Occipital lobe (tissue), 3 donors: ENCODE measurements at places on chromosomes 3 and 15. TPM values are rescaled to one million over a fixed set of nuclear protein-coding genes. Genes with fewer than 3 reads are reported as not detected.

DNA sequence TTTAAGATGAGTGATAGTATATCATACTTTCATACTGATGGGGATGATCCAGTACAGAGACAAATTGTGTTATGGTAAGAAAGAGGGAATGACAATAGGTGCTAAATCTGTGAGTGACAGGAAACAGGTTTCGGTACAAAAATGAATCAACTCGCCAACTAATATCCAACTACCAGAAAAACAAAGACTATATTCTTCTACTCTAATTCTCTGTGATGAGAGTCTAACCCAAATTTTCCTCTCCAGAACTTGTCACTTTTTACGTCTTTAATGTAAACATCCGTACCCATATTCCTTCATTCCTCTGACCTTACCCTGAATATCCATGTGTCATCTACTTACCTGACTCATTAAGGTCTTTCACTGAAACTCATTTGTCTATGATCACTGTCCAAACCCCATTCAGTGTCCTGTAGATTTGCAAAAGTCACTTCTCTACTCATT, 39.6 kb downstream of the SCAPER start:
- DNase-seq: no peak

DNA sequence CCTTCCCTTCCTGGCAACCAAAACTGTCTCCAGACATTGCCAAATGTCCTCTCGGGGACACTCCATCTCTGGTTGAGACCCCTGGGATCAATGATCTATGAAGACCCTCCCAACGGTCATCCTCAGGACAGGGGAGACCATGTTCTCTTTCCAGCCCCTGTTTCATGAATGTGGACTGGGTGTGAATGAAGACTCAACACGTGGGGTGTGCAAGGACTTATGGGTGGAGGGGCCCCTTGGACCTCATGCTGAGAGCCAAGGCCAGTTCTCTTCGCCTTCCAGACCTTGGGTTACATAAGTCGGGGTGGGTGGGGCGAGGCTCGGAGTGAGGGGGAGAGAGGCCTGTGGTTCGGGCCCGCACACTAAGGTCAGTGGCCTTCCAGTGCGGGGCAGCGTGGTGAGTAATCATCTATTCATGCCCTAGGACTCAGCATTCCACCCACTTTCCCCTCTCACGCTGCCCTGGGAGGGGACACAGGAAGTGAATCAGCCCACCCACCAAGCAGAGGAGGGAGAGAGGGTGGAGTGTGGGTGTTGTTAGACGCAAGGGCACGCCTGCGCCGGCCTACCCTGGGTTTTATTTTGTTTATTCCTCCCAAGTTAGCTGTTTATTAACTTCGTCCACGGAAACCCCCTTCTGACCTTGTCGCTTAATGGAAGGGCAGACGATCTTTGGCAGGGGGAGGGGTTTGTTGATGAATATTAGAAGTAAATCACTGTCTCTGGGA, 6.7 kb downstream of the PAQR5 start:
- DNase-seq: no peak

- DNase-seq: no peak
Measured at GRCh38 chr3:117524890-117525289, 815.3 kb downstream of the TUSC7 start.

GRCh38 chr3:22620498-22620897, 582.6 kb upstream of the UBE2E2 start:
- DNase-seq: no peak

GRCh38 chr3:69181592-69182211, 59.3 kb upstream of the LMOD3 start:
- DNase-seq: no peak

DNA sequence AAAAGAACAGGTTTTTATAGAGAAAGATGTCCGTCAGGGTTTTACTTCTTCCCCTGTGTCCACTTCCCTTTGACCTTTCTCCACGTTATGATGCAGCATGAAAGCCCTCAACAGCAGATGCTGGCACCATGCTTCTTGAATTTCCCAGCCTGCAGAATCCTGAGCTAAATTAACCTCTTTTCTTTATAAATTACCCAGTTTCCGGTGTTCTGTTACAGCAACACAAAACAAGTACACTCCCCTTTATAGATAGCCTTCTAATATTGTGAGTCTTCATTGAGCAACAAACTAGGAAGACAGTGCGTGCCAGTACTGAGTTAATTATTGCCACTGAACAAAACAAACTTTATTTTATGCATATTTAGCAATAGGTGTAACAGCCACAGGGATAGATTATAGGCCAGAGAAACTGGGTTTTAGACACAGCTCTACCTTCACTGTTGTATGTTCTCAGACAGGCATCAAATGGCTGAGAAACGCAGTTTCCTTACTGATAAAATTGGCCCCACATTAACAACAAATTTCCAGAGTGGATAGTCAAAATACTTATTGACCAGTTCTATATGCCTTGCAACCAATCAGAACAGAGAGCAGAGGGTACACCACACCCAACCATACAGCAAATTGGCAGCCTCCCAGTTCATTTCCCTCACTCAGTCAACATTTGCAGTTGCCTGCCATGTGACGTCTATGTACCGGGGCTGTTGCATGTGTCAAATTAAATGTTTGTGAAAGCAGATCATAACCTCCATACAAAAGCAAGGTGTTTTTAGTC, 14.4 kb upstream of the TBL1XR1 start:
- DNase-seq: no peak

DNA sequence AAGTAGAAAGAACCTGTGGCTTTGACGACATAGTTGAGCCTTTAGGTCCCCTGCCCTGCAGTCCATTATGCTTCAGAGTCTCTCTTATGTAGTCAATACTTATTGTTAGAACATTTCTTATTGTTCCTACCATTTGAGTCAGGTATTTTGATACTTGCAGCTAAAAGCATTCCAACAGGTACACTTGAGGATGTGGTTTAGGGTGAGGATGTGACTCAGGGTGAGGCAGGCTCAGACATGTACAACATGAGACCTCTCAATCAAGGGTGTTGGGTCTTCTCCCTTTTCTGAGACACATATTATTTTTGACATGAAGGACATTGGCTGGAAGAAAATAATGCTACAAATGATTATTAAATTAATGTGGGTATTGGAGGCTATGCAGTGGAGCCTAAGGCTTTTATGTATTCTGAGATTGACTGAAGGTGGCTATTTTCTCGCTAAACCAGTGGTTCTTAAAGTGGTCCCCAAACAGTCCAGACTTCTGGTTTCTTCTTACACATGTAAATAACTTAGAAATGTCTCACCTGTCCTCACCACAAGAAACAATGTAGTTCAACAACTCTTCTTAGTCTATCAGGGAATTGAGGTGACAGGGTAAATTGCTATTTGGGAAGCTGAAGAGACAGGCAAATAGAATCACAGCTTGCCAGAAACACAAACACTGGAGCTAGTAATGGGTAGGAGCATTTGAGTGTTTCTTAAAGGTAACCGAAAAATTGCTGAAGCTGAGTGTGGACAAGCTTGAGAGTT, 135.5 kb upstream of the ZPLD1 start:
- no peak for DNase-seq

DNA sequence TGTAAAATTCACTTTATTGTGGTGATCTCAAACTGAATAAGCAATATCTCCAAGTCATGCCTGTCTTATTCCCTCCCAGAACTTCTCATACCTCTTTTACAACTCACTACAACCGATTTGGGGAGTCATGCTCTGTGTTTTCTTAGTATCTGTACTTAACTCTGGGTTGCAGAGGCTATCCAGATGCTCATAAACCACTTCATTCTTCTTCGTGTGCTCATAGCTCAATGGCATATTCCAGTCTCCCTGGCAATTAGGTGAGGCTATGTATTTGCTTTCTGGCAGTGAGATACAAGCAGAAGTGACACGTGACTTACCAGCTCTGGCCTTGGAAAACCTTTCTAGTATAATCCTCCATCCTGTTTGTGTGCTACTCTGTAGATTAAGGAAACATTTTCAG, 360.9 kb downstream of the ZNF385D start:
- no peak for DNase-seq

DNA sequence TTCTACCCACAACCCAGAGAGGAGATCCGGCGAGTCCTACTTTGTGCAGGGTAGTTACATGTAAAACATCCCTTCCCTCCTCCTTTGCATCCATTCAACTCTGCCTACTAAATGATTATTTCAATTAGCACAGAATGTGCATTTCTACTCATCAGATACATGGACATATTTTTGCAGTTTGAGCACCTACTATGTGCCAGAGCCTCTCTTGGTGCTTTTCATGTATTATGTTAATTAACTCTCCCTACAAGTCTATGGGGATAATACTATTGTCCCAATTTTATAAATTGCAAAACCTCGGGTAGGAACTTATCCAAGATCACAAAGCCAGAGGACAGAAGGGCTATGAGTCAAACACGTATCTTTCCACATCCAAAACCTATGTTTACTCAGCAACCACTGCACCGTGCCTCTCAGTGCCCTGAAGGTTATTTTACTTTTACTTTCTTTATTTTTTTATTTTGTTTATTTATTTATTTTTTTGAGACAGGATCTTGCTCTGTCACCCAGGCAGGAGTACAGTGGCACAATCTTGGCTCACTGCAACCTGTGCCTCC, 432.8 kb downstream of the MAGI1 start:
- no peak for DNase-seq

- no peak for DNase-seq
Measured at GRCh38 chr3:146575636-146576035, 29.5 kb downstream of the PLSCR5 start.

DNA sequence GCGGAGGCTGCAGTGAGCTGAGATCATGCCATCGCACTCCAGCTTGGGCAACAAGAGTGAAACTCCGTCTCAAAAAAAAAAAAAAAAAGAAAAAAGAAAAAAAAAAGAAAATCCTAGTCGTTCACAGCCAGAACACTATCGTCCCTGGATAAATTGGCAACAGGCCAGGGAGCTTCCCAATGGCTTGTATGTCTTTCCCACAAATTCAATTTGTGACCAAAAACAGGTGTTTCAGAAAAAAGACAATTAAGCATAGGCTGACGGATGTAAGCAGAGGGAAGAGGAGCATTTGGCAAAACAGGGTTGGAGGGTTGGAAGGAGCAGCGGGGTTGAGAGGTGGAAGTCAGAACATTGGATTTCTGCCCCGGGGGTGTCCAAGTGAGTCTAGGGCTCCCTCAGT, 8.5 kb downstream of the EPB42 start:
- no peak for DNase-seq

- no peak for DNase-seq
Measured at GRCh38 chr3:184110316-184110725, 13.5 kb downstream of the HTR3E start.

- DNase-seq: no peak
Measured at GRCh38 chr3:55329849-55330248, 157.3 kb downstream of the WNT5A start.

- DNase-seq: no peak
Measured at GRCh38 chr3:73072634-73073033, 11.2 kb downstream of the EBLN2 start.

DNA sequence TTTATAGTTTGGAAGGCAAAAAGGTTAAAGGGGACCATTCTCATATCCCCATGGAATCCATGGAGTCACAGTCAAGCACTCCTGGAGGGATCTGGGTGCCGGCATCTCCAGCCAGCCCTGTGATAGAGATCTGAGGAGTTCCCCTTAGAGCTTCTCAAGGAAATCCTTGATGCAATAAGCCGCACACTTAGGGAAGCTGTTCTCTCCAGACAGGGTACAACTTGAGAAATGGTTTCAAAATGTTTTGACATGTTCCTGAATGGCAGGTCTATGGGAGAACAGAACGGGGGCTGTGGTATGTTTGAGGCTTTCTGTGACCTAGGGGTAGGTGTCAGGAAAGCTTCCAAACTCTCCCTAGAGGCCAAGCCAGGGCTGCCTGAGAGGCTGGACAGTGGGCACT, 292.9 kb downstream of the TLE3 start:
- no peak for DNase-seq

CPNE9 gene
- 0.31 TPM for total RNA-seq

MYRIP gene
- 12.5 TPM for total RNA-seq

ITIH1 gene
- total RNA-seq: 0.94 TPM

ACTRT3 gene
- 3.3 TPM for total RNA-seq

RNF7 gene
- total RNA-seq: 31.0 TPM

CLDN18 gene
- total RNA-seq: not detected

C3orf20 gene
- 0.16 TPM for total RNA-seq

PIF1 gene
- 0.47 TPM for total RNA-seq

GOLGA8S gene
- total RNA-seq: not detected
